ENCODE measurements at places on chromosomes 6 and 20.

- no peak for DNase-seq
These were observed 363.4 kb upstream of the JARID2 start for GRCh38 chr6:14882394-14883026.

GRCh38 chr20:20888266-20888656 is 175.8 kb upstream of the RALGAPA2 start:
- no peak for DNase-seq

DNA sequence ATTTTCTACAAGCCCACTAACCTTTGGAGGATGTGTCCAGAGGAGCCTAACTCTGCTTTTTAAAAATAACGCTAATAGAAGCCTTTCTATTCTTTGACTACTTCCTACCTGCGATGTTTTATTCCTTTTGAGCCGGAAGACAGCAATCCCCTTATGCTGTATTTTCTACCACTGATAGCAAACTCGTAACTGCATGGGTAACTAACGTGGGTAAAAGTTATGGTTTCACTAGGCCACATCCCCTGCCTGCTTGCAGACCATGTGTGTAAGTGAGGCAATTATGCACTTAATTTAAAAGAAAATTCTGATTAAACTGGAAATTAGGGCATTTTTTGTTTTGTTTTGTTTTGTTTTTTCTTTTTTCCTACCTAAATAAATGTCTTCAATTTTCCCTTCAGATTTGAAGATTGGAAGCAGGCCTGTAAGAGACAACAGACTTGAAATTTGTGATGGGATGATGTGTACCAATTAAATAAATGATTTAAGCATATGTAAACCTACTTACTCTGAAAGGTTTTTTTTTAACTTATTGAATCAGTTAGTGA is 931 bp downstream of the UFL1 start:
- DNase-seq: no peak

GRCh38 chr6:101394936-101395335 is 1.4 kb downstream of the GRIK2 start:
- DNase-seq: no peak

- DNase-seq: no peak
These were observed 38.9 kb upstream of the STX16 start for GRCh38 chr20:58612121-58612691.

- no peak for DNase-seq
These were observed 12.6 kb downstream of the ADTRP start for GRCh38 chr6:11766043-11766442.

DNA sequence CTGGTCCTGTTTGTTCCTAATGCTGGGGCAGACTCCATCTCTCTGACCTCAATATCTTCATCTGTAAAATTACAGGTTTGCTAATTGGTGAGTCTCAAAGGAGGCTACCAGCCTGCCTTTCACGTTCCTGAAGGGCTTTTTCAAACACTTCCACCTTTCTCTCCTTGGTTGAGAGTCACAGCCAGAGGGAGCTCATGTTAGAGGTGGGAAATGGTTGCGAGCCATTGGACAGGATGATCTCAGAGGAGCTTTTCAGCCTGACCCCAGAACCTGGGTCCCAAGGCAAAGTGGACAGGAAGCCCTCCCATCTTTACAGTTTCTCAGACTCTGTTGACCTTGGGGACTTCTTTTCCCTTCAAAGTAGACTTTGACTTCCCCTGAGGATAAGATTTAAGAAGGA is 37.6 kb downstream of the NDUFAF5 start:
- DNase-seq: no peak

DNA sequence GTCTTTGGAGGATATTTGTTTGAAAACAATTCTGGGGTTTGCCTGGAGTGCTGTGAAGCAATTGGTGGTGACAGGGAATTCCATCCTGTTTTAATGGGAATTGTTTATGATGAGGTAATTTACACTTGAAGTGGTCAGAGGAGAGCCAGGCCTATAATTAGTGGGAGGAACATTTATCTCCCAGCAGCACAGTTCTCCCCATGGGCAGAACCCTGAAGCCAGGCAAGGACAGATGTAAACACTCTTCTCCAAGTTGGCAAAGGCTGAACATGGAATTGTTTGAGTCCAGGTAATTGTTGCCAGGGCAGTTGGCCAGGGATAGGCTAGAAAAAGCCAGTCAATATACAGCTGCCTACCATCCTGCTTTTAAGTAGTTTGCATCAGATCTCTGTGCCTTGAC is 789.7 kb downstream of the FRK start:
- peak; percentile 89 for DNase-seq

- no peak for DNase-seq
These were observed 459.5 kb downstream of the EPM2A start for GRCh38 chr6:145275787-145276186.

- no peak for DNase-seq
These were observed 61.6 kb downstream of the RPRD1B start for GRCh38 chr20:38095017-38095686.

GRCh38 chr6:76703285-76703684 is 630.8 kb upstream of the IMPG1 start:
- DNase-seq: no peak

DNA sequence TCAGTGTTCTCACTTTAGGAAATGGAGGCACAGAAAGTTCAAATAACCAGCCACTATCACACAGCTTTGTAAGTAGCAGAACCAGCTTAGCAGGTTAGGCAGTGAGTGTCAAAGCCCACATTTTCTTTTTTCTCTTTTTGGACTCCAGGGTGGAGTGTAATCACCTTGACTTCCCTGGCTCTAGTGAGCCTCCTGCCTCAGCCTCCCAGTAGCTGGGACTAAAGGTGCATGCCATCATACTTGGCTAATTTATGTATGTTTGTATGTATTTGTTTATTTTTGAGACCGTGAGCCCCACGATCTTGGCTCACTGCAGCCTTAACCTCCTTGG is 7.8 kb upstream of the NCOA3 start:
- no peak for DNase-seq

DNA sequence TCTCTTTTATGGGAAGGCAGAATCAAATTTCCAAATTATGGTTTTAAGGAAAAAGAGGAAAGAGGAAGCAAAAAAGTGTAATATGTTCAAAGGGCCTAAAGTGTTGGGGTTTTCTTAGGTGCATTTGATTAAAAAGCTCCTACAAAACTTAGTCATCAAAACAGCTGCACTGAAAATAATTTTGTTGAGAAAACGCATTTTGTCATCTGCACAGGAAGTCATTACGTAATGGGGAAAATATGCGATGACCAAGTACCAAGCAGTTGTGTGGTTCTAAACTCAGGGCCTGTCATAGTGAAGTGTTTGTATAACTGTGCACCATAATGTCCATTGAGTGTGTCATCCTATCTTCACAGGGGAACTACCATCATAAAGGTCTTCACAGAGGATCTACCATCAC is 15.6 kb downstream of the HAO1 start:
- no peak for DNase-seq

DNA sequence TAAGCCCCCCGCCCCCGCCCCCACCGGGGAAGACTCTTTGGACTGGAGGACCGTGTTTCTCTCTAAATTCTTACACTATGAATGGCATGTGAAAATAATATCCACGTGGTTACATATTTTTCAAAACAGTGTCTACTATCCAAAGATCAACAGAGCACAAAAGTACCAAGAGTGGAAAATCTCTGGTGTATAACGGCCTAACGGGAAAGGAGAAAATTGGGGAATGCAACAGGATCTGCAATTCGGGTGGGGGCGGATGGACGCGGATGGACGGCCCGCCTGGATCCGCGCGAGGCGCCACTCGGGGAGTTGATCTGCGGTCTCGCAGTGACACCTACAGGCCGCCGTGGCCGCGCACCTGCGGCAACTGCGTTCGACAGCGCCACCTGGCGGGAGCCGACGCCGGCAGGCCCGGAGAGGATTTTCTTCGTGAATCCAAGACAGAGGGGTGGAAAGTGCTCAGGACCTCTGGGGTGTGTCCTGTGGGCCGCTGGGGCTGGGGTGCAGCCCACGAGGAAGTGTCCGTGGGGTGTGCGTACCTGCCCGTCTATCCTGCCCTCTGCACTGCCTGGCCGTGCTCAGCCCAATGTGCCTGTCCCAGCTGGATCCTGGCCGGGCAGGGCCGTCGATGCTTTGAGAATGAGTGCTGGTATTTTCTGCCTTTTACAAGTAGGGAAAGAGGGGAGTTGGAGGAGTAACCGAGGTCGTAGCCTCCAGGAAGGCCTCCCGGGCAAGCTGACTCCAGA is 18.6 kb downstream of the ANKRD60 start:
- peak; percentile 61 for DNase-seq

All from NCI-H1105 (cell line).